ENCODE measurements at places on chromosomes 11 and 22.
A peak's percentile ranks its signal among the peaks of the same experiment; 100 is the strongest.

GRCh38 chr11:70578831-70579230 lies 180.5 kb downstream of the CTTN start:
- no peak for DNase-seq

DNA sequence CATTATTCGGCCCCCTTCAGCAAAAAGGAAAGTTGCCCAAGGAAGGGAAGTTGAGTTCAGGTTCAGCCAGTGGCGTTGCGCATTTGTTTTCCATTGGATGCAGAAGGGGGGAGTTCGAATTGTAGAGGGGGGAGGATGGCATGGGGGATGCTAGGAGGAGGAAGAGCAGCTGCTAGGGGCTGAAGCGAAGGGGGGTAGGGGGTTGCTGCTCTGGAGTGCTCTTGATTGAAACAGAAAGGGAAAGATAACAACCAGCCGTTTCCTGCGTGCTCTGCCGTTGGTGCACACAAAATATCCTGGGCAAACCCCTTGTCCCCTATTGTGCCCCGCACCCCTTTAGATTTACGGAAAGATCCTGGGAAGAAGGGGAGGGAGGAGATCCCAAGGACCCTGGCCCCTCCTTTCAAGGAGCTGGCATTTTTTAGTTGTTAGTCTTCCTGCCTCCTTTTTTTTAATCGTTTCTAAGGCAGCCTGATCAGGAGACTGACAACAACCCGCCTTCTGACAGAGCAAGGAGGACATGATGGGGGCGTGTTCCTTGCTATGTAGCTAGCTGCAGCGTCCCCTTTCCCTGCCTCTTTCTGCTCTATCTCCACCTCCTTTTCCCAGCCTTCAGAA lies 2.1 kb downstream of the KMT2A start:
- DNase-seq = peak; percentile 83

- DNase-seq = no peak
These were observed 28.8 kb upstream of the P2RY2 start for GRCh38 chr11:73189315-73189714.

DNA sequence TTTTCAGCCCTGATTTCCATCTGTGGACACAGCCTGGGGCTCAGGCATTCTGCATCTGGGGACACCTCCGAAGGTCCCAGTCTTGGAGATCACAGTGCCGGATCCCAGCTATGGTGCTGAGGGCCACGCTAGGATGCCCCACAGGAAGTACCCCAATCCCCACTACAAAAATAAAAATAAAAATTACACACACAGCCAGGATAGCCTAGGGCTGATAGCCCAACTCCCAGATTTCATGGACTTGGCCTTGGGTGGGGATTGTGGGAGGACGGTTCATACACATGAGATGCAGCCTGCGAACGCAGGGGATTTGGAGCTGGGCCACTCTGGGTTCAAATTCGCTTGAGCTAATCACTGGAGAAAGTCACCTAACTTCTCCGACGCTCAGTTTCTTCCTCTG lies 237.7 kb downstream of the BUD13 start:
- no peak for DNase-seq

- peak; percentile 83 for DNase-seq
These were observed 23.4 kb upstream of the MPPED1 start for GRCh38 chr22:43388420-43388851.

DNA sequence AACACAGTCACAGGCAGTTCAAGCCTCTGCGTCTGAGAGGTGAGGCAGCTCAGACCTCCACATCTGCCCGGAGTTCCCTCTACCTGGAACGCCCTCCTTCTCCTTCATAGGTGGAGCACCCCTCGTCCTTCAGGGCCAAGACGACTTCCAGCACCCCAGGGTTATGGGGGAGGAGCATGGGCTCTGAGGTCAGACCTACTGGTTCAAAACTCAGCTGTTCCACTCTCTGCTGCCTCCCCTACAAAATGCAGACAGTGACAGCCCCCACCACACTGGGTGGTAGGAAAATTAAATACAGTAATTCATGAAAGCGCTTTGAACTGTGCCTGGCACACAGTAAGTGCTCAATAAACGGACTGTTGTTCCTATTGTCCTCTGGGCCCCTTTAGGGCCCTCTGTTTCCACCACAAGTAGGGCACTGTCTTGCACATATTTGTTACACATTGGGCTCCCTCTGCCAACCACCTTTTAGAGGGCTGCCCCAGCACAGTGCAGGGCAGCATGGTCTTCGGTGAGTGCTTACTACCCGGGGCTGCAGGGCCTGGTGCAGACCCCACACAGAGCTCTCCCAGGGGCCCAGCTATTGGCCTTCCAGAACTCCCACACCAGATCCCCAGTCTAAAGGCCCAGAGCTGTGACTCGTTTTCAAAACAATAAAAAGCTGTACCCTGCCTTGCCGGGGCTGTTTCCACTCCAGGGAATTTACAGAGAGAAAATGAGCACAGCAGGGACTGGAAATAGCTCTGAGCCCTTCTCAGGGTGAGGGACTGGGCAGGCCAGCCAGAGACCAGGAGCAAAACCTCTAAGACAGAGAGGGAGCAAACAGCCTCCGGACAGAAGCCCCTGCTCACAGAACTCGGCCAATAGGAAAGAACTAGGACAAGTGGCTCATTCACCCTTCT lies 2.5 kb downstream of the TMEM184B start:
- DNase-seq = no peak

DNA sequence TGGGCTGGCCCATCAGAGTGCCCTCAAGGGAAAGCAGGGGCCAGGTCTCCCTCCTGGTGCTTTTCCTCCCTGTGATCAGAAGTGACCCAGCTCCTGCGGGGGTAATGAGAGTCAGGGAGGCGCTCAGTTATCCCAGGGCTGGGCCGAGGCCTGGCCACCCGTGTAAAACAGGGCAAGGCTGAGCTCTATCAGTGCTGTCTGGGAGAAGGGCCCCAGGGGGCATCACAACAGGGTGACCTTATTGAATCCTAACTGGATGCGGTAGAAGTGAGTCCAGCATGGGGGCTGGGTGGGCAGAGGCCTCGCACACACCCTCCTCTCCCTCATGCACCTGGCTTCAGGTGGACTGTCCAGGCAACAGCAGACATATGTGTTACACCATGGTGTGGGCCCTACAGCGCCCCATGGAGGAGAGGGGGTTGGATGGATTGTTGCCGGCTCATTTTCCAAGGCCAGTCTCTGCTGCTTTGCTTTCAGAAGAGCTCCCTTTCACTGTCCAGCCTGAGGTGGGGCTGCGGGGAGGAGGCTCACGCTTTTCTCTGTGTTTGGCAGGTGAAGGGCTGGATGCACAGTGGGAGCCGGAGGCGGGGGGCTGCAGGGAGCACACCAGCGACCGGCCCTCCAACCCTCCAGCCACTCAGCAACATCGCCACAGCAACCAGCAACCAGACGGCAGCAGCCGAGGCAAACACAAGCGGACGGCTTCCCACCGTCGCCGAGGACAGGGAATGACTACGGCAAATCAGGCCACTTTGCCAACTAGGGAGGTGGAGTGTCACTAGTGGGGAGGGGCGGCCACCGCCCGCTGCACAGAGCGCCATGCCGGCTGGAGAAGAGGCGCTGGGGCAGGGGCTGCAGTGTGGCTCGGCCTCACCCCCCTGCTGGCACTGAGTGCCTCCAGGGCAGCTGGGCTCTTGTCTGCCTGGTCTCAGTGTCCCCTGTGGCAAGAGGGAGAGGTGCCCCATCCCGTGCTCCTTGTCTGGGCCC lies 24.7 kb downstream of the GNAZ start:
- no peak for DNase-seq

DNA sequence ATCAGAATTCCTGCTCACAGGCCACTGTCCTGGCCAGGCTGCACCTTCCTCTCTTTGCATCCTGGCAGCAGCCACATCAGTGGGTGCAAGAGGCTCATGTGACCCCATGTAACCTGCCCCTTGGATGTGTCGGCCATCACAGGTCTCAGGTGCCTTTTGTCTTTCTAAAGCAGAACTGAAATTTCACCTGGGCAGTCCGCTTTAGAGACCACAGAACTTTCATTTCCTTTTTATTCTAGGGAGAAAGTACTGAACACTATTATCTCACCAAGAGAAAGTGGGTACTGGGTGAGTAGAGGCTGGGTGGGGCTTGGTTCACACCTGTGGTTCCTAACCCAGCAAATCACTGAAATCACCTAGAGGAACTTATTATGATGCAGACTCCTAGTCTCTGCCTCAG lies 51.7 kb upstream of the NUP160 start:
- DNase-seq = no peak

DNA sequence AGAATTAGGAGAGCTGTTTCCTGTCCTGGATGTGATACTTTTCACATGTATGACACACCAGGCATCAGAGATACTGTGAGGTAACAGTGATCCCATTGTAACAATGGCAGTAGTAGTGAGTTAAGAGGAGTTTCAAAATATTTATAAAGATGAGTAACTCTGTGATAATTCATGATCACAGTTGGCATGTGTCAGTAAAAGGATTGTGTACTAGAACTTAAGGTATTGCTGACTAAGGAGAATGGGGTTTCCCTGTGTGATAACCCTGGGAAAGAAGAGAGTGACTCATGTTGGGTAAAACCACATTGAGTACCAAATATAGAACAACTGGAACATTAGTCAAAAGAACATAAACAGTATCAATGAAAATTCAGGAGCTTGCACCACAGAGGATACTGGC lies 22.9 kb upstream of the SLC5A1 start:
- no peak for DNase-seq

GRCh38 chr11:75858042-75858441 lies 43.0 kb downstream of the UVRAG start:
- no peak for DNase-seq

GRCh38 chr22:23113067-23113846 lies 28.5 kb downstream of the RSPH14 start:
- DNase-seq = peak; percentile 91

- DNase-seq = no peak
These were observed 2.1 kb upstream of the DPAGT1 start for GRCh38 chr11:119103793-119104192.

DNA sequence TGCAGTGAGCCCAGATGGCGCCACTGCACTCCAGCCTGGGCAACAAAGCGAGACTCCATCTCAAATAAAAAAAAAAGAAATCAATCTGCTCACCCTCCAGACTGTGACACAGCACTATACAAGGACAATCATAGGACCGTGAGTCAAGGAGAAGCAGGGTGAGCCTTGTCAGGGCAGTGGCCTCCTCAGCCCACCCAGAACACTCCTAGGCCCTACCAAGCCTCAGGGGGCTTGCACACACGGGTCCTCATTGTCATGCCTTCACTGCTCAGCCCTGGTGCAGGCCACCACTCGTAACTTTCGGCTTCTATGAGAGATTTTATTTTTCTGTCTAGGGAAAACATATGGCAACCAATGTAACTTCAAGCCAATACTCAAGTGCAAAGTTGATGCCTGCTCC lies 35.8 kb downstream of the DGCR2 start:
- DNase-seq = no peak

- DNase-seq = no peak
These were observed 467.6 kb downstream of the SOX6 start for GRCh38 chr11:15888556-15889345.

GRCh38 chr22:30284172-30284571 lies 5.1 kb downstream of the CASTOR1 start:
- no peak for DNase-seq

GRCh38 chr11:46560300-46560991 lies 33.4 kb downstream of the AMBRA1 start:
- DNase-seq = no peak

GRCh38 chr11:74322667-74323066 lies 11.2 kb upstream of the P4HA3 start:
- DNase-seq = no peak

GRCh38 chr11:1739576-1739975 lies 10.8 kb downstream of the IFITM10 start:
- DNase-seq = peak; percentile 90

DNA sequence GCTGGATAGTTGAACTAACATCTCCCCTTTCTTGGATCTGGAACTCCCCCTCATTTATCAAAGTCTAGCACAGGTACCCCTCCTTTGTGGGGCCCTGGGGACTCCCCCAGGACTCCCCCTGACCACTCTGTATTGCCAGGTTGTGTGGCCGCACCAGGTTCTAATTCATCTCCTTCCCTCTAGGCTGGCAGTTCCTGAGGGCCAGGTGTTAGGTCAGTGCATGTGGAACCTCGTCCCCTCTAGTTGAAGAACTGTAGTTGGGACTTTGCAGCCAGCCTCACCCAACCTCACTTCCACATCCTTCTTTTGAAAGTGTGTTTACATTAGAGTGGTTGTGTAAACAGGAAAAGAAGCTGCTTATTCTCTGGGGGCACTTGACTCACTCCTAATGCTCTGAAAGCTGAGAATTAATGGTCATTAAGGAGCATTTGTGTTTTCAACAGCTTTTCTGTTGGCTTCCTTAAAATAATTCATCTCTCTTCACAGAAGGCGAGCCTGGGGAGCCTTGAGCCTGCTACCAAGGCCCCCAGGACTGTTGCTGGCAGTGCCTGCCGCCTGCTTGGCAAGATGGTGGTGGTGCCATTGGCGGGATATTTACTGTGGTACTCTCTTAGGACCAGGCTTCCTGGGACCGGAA lies 11.8 kb downstream of the UPB1 start:
- no peak for DNase-seq

- DNase-seq = no peak
These were observed 45.0 kb downstream of the PPP6R3 start for GRCh38 chr11:68505596-68505995.

DNA sequence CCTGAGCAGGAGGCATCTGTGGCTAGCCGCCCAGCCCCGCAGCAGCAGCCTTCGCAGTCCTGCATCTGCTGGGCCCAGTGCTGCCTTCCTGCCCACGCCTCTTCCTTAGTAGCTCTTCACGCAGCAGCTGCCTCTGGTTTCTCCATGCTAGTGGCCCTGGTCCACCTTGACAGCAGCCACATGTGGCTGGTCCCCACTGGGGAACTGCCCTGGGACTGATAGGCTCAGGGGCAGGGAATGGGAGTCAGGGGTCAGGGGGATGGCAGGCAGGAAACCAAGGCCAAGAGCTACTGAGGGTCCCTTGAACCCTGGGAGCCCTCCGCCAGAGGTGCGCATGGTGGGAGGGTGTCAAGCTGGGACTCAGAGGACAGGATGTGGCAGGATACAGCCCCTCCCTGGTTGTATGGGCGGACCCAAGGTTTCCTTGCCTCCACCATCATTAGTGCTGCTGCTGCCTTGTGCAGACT lies 99.4 kb upstream of the PITPNB start:
- DNase-seq = no peak

DNA sequence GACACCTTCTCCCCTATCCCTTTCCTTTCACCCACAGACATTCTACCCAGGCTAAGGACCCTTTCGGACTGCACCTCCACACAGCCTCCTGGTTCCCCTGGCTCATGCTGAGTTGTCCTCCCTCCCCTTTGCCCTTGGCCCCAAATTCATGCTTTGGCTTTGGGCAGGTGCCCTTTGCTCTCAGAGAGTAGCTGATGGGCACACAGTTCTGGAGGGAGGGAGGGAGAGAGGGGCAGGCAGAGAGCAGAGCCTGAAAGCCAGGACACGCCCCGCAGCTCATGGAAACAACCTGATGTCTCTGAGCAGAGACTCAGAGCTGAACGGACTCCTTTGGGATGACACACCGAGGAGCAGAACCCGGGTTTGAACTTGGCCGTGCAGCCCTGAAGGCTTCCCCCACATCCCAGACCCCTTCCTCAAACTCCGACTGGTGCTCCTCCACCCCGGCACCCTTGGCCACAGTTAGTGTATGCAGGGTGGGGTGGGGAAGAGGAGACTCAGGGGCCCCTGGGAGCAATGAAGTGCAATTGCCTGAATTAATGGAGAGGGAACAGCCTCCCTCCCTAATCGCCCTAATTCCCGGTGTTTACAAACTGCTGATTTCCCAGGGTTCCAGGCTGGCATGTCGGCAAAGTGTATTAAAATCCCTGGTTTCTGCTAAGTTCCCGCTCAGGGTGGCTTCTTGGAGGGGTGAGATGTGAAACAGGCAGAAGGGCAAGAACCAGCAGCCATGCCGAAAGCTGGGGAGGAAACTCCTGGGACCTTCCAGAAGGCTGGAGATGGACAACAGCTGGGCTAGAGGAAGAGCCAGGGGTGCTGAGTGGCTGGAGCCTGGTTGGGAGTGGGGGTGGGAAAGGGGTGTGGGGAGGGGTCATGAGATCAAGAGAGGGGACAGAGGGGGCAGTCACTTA lies 71.2 kb upstream of the SHISAL1 start:
- no peak for DNase-seq

All from posterior cingulate gyrus (tissue), 11 donors.